ENCODE measurements at places on chromosomes 11 and 22.

DNA sequence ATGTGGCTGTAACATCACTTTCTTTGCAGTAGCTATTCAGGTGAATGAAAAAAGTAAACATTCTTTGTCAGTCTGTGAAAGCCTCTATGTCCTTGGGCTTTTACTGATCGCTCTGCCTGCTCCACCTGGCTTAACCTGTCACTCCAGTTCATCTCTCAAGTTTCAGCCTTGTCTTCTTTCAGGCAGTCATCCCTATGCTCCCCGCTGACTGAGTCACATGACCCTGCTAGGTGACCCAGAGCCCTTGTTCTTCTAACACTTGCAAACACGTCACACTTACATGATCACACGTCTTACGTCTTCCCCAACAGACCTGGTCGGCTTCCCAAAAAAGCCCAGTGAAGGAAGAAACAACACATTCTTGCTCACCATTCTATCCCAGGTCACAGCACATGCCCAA is 499.3 kb upstream of the TENM4 start:
- no peak for DNase-seq

DNA sequence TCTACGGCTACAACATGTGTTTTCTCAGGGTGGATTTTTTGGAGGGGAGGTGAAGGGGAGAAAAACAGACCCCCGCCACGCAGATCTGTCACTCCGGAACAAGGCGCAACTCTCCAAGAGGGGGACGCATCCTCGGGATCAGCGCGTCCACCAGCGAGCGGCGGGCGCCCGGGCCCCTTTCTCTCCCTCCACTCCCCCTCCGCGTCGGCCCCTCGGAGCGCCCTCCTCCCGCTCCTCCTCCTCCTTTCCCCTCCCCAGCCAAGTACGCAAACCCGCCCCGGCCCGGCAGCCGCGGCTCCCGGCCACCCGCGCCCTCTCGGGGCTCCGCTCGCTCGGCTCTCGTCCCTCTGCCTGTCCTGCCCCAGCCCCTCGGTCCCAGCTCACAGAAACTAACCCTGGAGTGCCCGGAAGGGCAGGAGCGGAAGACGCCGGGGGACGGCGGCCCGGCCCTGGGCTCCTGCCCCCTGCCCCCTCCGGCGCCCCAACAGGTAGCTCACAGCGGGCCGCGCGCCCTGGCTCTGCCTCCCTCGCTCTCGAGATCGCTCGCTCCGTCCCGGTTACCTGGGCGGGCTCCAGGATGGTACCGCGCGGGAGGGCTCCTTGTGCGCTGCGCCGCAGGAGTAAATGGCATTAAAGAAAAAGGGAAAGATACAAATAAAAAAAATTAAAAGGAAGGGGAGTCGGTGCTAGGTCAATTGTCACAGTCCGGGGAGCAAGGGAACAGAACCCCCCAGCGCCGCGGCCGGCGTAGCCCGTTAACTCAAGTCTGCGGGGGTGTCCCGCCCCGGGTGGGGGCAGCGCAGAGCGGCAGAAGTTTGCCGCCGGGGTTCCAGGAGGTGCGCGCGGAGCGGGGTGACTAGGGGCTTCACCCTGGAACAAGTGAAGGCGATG is 131.4 kb upstream of the C11orf58 start:
- DNase-seq, result no peak

- no peak for DNase-seq
These were observed 8.0 kb downstream of the MYH9 start for GRCh38 chr22:36379593-36380361.

DNA sequence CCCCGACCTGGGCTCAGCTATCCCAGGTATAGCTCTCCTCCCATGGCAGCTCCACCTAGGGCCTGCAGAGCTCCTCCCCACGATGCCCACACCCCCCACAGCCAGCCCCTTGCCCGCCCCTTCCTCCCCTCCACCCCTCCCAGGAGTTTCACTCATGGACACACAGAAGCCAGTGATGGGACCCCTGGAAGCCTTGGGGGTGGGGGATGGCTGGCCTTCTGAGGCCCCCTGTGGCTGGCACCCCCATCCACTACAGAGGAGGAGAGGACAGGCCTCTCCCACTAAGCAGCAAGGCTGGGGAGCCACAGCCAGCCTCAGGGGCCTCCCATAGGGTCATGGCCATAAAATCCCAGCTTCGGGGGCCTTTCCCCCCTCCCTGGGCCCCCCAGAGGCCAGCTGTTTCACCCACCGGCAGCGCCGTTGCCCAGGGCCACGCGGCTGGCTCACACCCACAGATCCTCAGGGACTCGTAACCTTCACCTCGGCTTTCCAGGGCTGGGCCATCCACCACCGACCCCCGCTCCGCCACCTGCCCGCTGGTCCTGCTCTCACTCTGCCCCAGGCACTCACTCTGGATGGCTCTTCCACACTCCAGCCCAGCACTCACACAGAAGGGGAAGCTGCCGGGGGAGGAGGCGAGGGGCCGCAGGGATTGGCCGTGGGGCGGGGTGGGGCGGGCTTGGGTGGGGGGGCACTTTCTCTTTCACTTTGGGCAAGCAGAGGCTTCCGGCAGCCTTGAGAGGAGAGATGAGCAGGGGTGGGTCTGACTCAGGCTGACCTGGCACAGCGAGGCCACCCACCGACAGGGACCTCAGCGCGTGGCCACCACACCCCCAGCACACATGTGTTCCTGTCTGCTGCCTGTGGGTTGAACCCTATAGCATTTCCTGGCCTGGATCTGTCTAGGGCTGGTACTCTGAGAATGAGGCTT is 2.2 kb downstream of the SLC25A22 start:
- DNase-seq, result peak; percentile 70

DNA sequence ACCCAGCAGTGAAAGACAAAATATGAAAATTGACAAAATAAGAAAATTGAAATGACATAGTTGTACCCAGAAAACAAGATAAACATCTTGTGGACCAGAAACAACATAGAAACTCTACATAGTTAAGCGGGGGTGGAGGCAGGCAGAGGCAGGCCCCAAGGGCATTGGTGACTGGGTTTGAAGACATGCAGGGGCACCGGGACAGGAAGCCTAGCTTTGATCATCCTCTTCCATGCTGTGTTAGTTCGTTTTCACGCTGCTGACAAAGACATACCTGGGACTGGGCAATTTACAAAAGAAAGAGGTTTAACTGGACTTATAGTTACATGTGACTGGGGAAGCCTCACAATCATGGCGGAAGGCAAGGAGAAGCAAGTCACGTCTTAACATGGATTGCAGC is 33.5 kb upstream of the CRTAM start:
- no peak for DNase-seq

Measured in skin of body (tissue), 3 donors.